ENCODE measurements at places on chromosomes 4 and X. TPM values are rescaled to one million over a fixed set of nuclear protein-coding genes. Genes with fewer than 3 reads are reported as not detected.

DNA sequence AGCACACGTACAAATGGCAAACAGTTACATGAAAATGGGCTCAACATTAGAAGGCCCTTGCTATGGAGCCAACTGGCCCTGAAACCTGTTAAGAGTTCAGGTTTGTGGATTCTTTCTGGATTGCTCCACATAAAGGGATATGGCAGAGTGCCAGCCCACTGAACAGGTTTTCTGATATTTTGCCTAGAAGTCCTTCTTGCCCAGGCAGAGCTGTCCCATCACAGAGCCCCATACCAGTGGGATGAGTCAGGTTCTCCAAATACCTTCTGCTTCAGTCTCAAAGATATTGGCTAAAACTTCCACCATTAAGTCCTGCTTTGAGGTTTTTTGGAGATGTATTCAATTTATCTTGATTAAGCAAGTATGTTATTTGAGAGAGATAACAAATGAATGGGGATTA is 146.8 kb upstream of the IL1RAPL2 start:
- H3K27me3 ChIP-seq, result no peaks in the 10 kb centered on the region
- no peak for DNase-seq
- H3K4me1 ChIP-seq, result no peaks in the 10 kb centered on the region

- H3K4me3 ChIP-seq, result no peak overlapping the region
- no peak overlapping the region for H3K27ac ChIP-seq
- no peak for DNase-seq
- no peaks in the 10 kb centered on the region for H3K4me1 ChIP-seq
These were observed 75.3 kb downstream of the AKAP4 start for GRCh38 chrX:50125480-50125879.

CENPVL1 gene
- total RNA-seq, result not detected

DNA sequence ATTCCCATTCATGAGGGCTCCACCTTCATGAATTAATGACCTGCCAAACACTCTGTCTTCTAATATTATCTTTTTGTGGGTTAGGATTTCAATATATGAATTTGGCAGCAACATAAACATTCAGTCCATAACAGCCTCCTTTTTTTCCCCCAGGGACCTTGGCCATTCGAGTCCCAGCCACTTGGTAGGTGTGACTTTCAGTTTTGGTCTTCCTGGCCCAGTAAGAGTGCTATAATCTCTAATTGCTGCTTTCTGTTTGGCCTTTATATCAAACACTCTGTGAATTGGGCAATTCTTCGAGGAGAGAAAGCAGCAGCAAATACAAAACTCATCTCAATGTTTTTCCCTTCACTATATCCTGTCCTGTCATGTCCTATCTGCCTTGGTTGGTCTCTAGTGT is 12.4 kb upstream of the RADX start:
- no peak overlapping the region for H3K27ac ChIP-seq
- DNase-seq, result no peak
- no peaks in the 10 kb centered on the region for H3K4me1 ChIP-seq
- H3K27me3 ChIP-seq, result no peaks in the 10 kb centered on the region
- no peaks in the 10 kb centered on the region for H3K36me3 ChIP-seq
- no peak overlapping the region for H3K4me3 ChIP-seq

- H3K4me1 ChIP-seq, result peaks cover 5% of the 10 kb centered on the region
- H3K4me3 ChIP-seq, result no peak overlapping the region
- H3K27me3 ChIP-seq, result no peaks in the 10 kb centered on the region
- DNase-seq, result no peak
These were observed 21.1 kb upstream of the GPR34 start for GRCh38 chrX:41667631-41668030.

RAB39B gene
- not detected for total RNA-seq

NEIL3 gene
- not detected for total RNA-seq

- DNase-seq, result no peak
- H3K27ac ChIP-seq, result no peak overlapping the region
These were observed 38.6 kb upstream of the CEP135 start for GRCh38 chr4:55910140-55910539.

- H3K27me3 ChIP-seq, result no peaks in the 10 kb centered on the region
- H3K4me1 ChIP-seq, result no peaks in the 10 kb centered on the region
- no peak for DNase-seq
- H3K4me3 ChIP-seq, result no peak overlapping the region
- H3K27ac ChIP-seq, result no peak overlapping the region
These were observed 350.9 kb downstream of the RPA4 start for GRCh38 chrX:97234471-97235081.

ACE2 gene
- total RNA-seq, result 17.5 TPM

GRCh38 chr4:184253072-184253420 is 35.4 kb upstream of the ENPP6 start:
- no peaks in the 10 kb centered on the region for H3K4me1 ChIP-seq
- H3K27me3 ChIP-seq, result no peaks in the 10 kb centered on the region
- no peak for DNase-seq
- no peak overlapping the region for H3K27ac ChIP-seq
- no peak overlapping the region for H3K4me3 ChIP-seq

SATL1 gene
- total RNA-seq, result not detected

- peak overlapping the region; percentile 83 for H3K4me3 ChIP-seq
- H3K36me3 ChIP-seq, result peaks cover 6% of the 10 kb centered on the region
- peaks cover 36% of the 10 kb centered on the region for H3K4me1 ChIP-seq
- DNase-seq, result peak; percentile 59
- H3K27me3 ChIP-seq, result no peaks in the 10 kb centered on the region
These were observed 585 bp upstream of the SEC24D start for GRCh38 chr4:118836301-118837120.

DNA sequence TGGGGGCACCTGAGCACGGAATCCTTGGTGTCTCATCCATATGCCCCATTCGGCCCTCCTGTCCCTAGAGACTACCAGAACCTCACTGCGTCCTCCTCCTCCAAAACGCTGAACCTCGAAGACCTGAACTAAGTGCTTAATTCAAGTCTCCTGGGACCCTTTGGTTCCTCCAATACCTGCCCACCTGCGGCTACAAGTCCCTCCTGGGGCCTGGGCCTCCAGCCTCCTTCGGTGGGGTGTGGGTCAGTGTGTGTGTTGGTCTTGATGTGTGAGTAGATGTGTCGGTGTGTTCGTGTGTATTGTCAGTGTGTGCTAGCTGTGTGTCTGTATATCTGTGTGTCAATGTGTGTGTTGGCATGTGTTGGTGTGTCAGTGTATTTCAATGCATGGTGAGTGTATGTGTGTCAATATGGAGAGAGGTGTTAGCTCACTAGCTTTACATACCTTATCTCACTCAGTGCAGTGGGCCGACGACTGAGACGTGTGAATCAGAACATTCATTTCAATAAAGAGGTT is 2.6 kb upstream of the SEPTIN6 start:
- no peak overlapping the region for H3K27ac ChIP-seq
- no peaks in the 10 kb centered on the region for H3K27me3 ChIP-seq
- H3K4me1 ChIP-seq, result peaks cover 6% of the 10 kb centered on the region
- no peaks in the 10 kb centered on the region for H3K36me3 ChIP-seq
- no peak overlapping the region for H3K4me3 ChIP-seq
- DNase-seq, result no peak

OPRPN gene
- total RNA-seq, result not detected

JADE1 gene
- total RNA-seq, result 50.4 TPM

INTS6L gene
- total RNA-seq, result 4.7 TPM

DNA sequence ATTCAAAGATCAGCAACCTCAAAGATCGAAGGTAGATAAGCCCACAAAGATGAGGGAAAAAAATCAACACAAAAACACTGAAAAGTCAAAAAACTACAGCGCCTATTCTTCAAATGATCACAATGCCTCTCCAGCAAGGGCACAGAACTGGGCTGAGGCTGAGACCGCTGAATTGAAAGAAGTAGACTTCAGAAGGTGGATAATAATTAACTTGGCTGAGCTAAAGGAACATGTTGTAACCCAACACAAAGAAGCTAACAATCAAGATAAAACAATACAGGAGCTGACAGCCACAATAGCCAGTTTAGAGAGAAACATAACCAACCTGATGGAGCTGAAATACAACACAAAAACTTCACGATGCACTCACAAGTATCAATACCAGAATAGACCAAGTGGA is 231.1 kb downstream of the STPG2 start:
- peak; percentile 36 for DNase-seq
- no peak overlapping the region for H3K4me3 ChIP-seq
- no peaks in the 10 kb centered on the region for H3K27me3 ChIP-seq

DNA sequence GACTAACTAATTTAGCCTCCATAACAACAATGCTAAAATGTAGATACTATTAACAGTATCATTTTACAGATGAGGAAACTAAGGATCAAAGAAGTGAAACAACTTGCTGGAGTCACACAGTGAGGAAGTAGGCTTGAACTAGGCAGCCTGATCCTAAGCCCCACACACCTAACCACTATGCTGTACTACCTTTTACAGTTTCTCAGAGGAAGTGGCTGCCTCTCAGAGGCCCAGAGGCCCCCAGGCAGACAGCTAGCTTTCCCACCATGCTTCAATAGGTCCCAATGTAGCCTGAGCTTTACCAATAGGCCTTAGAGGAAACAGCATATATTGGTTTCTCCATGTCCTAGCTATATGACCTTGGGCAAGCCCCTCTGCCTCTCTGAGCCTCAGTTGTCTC is 69.4 kb upstream of the PJA1 start:
- DNase-seq, result no peak
- H3K4me3 ChIP-seq, result no peak overlapping the region
- no peaks in the 10 kb centered on the region for H3K27me3 ChIP-seq
- H3K36me3 ChIP-seq, result no peaks in the 10 kb centered on the region
- H3K4me1 ChIP-seq, result no peaks in the 10 kb centered on the region
- no peak overlapping the region for H3K27ac ChIP-seq

- peaks cover 6% of the 10 kb centered on the region for H3K4me1 ChIP-seq
- no peak for DNase-seq
These were observed 2.9 kb downstream of the GPRASP3 start for GRCh38 chrX:102723456-102723855.

DMD gene
- 38.6 TPM for total RNA-seq

GRCh38 chr4:83486457-83487129 is 1.7 kb upstream of the ABRAXAS1 start:
- DNase-seq, result no peak
- peaks cover 9% of the 10 kb centered on the region for H3K4me1 ChIP-seq
- no peak overlapping the region for H3K27ac ChIP-seq

DNA sequence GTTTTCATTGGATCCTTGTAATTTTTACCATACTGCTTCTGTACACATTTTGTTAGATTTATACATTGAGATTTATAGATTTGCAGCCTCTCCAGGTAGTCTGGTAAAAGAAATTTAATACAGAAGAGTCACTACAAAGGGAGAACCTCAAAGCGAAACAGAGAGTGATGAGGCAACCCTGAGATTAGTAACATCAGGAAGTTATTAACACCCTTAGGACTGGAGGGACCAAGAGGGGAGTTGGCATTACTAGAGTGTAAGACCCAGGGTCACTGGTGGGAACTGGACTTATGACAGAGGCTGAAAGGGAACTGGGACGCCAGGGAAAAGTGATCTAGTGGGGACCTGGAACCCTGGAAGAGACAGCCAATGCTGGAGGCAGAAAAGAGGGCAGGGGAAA is 20.6 kb upstream of the MAML3 start:
- no peaks in the 10 kb centered on the region for H3K36me3 ChIP-seq
- no peaks in the 10 kb centered on the region for H3K4me1 ChIP-seq
- no peak overlapping the region for H3K4me3 ChIP-seq
- no peak overlapping the region for H3K27ac ChIP-seq

DNA sequence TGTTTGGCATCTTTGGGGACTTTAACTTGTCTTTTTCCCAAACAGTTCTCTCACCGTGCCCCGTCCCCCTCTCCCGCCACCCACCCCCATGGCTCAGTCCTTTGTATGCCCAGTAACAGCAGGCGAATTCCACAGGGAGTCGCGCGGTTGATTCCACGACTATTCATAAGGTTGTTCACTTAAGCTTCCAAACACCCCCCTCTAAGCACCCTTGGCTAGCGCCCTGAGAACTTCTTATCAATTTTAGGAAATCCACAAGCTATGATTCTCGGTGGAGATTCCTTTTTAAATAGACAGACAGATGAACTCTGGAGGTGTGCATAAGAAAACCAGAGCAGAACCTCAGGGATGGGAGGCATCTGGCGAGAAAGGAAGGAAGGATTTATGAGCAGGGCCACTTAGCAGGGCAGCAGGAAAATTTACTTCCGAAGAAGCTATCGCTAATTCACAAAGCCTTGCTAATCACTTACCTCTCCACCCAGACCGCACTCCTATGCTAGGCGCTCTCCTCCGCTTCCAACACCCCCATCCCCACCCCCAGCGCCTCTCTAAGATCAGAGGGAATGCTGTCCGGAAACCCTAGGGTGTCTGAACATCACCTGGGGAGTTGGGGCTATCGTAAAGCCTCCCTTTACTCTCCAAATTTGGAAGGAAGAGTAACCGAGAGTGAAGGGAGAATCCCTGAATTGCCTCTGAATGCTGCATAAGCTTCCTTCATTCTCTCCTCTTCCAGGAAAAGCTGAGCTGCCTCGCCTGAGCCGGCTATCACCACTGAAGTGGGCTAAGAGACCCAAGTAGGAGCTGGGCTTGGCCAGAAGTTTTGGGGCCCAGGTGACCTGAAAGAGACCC is 1.7 kb downstream of the UNC5C start:
- H3K27me3 ChIP-seq, result peaks cover 3% of the 10 kb centered on the region
- H3K27ac ChIP-seq, result no peak overlapping the region
- H3K4me3 ChIP-seq, result no peak overlapping the region
- no peaks in the 10 kb centered on the region for H3K36me3 ChIP-seq
- peaks cover 23% of the 10 kb centered on the region for H3K4me1 ChIP-seq

DNA sequence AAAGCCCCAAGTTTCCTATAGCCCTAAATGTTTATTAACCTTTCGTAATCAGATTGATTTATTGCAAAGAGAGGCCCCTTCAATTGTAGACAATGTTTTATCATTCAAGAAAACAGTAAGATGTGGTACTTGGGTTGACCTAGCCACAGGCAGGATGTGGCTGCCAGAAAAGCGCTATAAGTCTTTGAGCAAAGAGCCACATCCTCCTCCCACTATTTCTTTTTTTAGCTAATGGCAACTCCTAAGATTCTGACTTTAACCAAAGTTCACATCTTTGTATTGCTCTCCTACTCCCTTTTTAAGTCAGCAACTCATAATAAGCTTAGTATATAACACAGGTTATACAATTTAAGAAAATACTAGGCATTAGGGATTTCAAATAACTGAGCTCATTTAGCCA is 70.7 kb upstream of the PPP3CA start:
- DNase-seq, result no peak
- no peak overlapping the region for H3K4me3 ChIP-seq
- H3K27ac ChIP-seq, result no peak overlapping the region
- no peaks in the 10 kb centered on the region for H3K4me1 ChIP-seq
- H3K27me3 ChIP-seq, result no peaks in the 10 kb centered on the region

CYLC1 gene
- not detected for total RNA-seq

DNA sequence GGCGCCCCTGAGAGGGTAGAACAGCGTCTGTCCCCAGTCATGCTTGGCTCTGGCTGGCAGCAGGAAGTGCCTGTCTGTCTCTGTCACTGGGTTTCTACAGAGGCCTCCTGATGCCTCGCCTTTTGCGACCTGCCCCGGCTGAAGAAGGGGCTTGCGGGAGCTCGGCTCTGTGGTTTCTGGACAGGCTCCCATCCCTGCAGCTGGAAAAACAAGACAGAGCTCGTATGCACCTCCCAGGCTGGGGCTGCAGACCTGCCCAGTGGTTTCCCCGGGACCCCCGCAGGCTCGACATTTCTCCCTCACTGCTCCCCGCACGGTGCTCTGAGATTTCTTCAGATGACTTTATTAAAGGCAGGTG is 57.0 kb upstream of the SORCS2 start:
- no peaks in the 10 kb centered on the region for H3K27me3 ChIP-seq
- no peak overlapping the region for H3K27ac ChIP-seq
- H3K4me3 ChIP-seq, result no peak overlapping the region
- H3K4me1 ChIP-seq, result no peaks in the 10 kb centered on the region

GRCh38 chr4:82491251-82491960 is 61.0 kb downstream of the ENOPH1 start:
- no peaks in the 10 kb centered on the region for H3K27me3 ChIP-seq
- no peak overlapping the region for H3K27ac ChIP-seq
- peaks cover 7% of the 10 kb centered on the region for H3K4me1 ChIP-seq
- no peaks in the 10 kb centered on the region for H3K36me3 ChIP-seq
- peak; percentile 53 for DNase-seq

All from body of pancreas (tissue), 4 donors.